ENCODE measurements at places on chromosomes 5 and 9. TPM values are rescaled to one million over a fixed set of nuclear protein-coding genes. Genes with fewer than 3 reads are reported as not detected.

DNA sequence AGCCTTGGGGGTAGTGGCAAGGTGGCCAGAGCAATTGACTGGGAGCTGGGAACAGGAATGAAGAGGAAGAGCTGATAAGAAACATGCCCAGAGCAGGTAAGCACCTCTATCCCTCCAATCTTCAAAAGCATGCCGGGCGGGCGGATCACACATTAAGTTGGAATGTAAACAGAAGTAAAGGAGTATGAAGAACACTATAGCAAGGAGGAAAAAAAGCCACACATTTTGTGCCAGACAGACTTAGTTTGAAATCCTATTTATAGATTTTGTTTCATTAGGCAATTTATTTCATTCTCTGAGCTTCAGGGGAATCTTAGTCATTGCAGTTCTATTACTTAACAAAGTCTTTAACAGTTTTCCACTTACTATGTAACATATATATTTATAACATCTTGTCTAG is 173.9 kb upstream of the TNC start:
- no peak for DNase-seq

DNA sequence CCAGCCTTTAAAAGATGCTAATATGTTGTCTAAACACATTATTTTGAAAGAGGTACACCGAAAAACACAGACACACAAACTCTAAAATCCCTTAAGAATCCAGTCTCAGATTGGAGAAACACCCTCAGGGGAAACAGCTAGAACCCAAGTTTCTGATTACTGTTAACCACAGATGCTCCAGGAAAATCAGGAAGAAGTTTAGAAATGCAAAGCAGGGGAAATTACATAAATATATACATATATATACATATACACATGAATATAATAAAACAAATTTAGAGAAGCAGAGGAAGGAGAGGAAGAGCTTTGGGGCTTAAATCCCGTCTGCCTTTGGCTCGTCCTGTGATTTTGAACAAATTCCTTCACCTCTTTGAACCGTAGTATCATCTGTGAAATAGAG is 73.2 kb upstream of the KLF4 start:
- DNase-seq, result no peak

The LCN9 gene
- not detected for total RNA-seq

The TUSC1 gene
- 18.7 TPM for total RNA-seq

Measured in uterus (tissue), 4 donors.